ENCODE measurements at places on chromosomes 6 and 20.

DNA sequence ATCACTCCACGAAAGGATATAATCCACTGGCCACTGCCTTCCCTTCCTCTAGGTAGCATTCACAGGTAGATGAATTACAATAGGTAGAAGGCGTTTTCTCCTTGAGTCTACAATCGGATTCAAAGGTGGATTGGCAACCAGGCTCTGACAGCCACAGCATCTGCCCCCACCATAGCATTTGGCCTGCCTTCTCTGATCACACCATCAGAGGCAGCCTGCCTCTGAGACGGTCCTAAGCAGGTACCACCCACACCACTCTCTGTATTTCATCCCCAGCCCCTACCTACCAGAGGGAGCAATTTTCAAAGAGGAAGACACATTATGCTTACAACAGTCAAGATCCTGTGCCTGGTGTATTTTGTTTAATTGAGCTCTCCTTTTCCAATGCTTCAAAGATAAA lies 210.5 kb upstream of the SPTLC3 start:
- DNase-seq, result no peak

GRCh38 chr6:169529931-169530751 lies 171.7 kb downstream of the WDR27 start:
- no peak for DNase-seq

GRCh38 chr6:43885399-43886066 lies 115.5 kb downstream of the VEGFA start:
- no peak for DNase-seq

GRCh38 chr6:5150551-5151075 lies 65.5 kb downstream of the PPP1R3G start:
- DNase-seq, result no peak

GRCh38 chr20:34295284-34295683 lies 7.9 kb downstream of the AHCY start:
- no peak for DNase-seq

DNA sequence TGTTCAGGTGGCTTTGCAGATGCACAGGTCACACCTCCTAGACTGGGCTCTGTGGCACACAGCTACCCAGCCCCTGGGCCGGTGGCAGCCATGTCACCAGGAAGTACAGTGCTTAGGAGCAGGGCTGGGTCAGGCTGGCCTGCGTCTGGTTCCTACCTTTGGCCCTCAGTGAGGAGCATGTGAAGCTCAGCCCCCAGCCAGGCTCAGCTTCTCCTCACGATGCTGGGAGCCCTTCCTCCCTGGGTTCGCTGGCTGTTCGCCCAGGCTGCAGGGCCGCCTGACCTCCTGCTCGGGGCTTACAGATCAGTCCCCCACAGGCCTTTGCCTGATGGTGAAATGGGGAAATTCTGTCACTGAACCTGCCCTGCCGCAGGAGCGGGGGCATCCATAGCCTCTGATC lies 23.1 kb downstream of the SPATA2 start:
- no peak for DNase-seq

DNA sequence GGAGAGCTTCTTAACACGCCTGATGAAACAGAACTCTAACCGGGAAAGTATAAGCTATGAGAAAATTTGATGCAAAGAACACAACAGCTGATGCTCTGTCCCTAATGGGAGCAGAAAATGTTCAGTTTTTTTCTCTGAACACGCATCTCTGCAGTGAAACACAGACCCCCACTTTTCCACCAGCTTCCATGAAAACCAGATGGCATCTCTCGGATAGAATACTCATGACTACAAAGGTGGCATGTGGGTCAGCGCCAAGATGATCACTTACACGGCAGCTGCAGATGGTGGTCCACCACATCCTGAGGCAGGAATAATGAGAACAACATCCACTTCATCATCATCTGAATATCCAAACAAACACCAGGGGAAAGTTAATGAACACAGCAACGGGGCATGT lies 85.2 kb upstream of the CNR1 start:
- no peak for DNase-seq

DNA sequence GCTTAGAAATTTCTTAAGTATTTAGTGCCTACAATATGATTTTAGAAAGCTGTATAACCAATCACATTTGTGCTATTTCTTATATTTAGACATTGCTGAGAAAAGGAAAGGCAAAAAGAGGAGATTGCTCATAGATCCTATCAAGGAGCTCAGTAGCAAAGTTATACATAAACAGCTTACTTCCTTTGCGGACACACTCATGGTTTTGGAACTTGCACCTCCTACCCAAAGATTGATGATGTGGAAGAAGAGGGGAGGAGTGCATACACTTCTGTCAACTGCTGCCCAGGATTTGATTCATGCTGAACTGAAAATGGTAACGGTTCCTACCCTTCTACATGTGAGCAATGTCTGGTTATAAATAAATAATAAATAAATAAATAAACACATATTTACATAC lies 16.7 kb downstream of the RAD21L1 start:
- DNase-seq, result no peak

DNA sequence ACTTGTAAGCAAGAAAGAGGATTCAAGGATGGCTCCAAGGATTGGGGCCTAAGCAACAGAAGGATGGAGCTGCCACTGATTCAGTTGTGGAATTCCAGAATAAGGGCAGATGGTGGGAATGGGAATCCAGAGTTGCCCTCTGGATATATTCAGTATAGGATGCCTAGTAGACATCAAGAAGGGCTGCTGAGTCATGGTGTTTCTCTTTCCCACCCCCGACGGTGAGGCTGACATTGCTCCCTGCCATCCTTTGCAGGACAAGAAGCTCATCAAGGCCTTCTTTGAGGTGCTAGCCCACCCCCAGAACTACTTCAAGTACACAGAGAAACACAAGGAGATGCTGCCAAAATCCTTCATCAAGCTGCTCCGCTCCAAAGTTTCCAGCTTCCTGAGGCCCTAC lies 11.2 kb upstream of the ZNF76 start:
- no peak for DNase-seq

DNA sequence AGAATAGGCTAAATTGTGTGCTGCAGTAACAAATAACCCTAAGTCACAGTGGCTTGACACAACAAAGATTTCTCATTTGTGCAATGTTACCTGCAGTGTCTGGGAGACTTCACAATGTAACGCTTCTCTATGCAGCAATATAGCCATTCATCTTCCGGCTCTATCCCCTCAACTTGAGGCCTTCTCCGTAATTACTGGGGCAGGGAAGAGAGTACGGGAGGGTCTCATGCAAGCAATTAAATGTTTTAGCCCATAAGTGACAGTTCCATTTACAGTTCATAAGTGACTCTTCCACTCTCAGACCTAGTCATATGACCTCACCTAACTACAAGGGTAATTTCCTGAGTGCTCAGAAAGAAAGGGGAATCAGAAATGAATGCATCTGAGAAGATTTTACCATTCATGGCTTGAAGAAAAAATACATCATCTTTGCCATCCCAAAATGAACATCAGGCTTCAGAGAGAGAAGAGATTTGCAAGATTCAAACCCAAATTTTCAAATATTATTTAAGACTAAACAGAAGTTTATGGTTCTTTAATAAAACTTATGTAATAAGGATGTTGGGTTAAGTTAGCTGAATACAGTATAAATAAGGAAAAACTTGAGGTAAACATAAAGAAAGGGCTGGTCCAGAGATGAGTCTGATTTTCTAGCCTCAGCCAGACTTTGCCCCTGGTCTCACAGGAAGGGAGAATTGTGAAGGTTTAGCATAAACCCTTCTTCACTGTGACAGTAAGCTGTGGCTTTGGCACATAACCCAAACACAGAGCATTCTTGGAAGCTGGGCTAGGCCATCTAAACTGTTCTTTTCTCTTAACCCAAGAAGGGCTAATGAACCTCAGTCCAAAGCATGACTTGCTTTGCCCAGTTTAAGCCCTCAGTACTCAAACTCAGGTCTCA lies 13.3 kb downstream of the GPR6 start:
- DNase-seq, result no peak

DNA sequence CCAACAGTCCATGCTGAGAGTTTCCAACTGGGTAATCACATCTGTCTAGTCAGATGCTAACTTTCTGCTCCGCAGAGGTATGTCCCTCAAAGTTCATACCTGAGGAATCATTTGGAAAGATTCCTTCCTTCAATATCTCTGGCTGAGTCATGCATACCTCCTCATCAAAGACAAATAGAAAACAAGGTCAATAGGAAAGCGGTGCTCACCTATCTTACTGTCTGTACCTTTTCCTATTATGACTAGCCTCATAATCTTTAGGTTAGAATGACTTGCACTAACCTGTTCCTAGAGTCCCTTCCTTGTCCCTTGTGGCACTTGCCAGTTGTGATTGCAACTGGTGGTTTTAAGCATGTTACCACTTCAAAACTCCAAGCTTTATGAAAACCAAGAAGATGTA lies 78.2 kb upstream of the PTPRK start:
- DNase-seq, result no peak

DNA sequence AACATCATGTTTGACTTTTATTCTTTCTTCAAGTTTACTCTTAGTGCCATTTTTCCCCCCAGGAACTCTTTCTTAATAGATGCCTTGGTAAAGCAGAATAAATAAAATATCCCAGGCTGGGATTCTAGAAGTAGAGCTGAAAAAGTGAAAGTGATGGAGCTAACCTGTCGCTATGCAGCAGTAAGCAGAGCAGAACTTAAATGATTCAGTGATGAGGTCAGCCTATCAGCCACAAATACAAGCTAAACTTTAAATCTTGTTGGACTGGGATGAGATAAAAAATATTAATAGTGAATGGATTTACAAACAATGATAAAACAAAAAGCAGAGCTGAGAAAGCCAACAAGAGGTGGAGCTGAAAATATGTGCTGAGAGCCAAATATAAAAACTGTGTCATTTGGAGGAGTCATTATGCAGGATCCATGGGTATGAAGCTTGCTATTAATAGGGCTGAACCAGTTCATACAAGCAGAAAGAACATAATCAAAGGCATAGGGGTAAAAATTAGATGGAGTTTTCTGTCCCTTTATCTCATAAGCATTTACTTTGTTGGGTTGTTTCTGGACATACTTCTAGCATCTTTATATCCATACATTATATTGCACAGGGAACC lies 877.8 kb downstream of the EPHA7 start:
- DNase-seq, result no peak

GRCh38 chr20:58715801-58716475 lies 23.3 kb downstream of the NPEPL1 start:
- no peak for DNase-seq

- DNase-seq, result no peak
Observed at GRCh38 chr20:23920408-23921325, 41.1 kb upstream of the CST5 start.

DNA sequence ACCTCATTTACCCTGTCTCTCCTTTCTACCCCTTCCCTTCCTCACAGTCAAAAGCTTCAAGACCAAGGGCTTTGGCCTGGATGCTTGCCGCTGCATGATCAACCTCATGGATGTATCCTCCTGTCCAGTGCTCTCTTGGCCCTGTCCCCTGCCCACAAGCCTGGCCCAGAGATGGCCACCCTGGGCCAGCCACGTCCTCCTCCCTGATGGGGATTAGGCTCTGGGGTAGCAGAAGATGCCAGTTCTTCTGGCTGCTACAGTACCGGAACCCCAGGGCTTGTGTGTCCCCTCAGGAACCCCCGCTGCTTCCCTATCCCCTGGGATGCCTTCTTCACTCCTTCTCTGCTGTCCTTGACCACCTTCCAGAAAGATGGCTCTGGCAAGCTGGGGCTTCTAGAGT lies 22.3 kb downstream of the CAPN11 start:
- DNase-seq, result no peak

DNA sequence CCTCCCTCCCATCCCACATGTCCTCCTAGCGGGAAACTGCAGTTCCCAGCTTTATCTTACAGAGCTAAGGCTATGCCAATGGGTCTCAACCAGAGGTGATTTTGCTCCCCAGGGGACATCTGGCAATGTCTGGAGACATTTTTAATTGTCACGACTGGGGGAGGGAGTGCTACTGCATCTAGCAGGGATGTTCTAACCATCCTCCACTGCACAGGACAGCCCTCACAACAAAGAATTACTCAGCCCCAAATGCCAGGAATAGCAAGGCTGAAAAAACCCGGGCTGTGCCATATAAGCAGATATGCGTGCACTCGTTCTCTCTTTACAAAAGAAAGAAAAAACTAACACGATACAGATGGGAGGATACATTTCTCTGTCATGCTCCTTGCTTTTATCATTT lies 8.5 kb downstream of the MRPS18A start:
- no peak for DNase-seq

- DNase-seq, result no peak
Observed at GRCh38 chr20:2163312-2163711, 61.7 kb downstream of the STK35 start.

DNA sequence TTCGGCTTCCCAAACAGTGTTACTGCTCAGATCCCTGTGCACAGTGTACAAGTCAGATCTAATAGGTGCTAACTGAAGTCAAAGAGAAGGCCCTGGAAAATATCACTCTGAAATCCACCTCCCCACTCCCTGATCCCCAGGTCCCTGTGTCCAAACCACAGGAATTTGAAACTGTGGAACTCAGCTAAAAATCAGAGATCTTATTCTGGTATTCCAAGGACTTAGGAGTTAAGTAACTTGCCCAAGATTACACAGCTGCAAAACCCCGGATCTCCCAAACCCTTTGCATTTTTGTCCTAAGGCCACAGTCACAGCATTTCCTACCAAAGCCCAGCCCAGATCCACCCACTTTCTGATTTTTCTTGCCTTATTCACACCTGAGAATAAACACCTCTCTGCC lies 32.3 kb upstream of the SLC23A2 start:
- no peak for DNase-seq

GRCh38 chr6:129893640-129894039 lies 32.5 kb upstream of the TMEM244 start:
- no peak for DNase-seq

DNA sequence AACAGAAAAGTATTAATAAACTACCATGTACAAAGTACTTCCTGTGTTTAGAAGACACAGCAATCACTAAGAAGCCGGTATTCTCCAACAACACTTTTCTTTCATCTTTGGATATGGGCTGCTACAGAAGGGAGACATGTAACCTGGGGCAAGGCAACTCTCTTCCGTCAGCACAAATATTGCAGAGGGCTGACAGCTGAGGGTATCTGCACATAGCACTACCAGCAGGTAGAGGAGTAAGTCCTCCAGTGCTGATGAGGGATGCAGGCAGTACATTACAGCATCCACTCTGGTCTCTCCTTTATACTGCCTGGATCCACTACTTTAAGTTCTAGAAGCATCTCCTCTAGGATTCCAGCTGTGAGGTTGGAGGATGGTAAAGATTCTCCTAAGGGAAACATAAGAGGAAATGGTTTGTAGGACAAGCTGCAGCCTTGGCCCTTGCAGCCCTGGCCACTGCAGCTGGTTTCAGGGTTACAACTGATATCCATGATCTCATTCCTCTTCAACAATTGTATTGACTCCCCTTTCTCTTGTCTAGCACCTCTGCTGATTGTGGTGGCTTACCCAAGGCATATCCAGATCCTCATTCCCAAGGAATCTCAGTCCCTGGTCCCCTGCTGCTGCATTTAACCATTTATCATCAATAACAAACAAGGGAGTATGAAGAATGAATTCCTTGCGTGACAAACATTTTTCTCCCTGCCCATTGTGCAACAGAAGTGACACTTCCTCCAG lies 110.7 kb upstream of the ADGRF1 start:
- no peak for DNase-seq

DNA sequence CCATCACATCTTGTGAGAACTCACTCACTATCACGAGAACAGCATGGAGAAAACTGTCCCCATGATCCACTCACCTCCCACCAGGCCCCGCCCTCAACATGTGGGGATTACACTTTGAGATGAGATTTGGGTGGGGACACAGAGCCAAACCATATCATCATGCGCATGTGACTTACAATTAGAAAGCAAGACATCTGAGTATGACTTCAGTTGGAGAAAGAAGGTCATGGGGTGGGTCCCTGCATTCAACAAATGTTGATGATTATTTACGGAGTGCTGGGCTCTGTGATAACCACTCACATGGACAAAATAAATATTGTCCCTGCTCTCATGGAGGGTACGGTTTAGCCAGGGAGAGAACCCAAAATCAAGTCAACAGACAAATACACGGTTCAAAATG lies 37.9 kb downstream of the VSTM2L start:
- DNase-seq, result no peak

All from stimulated activated CD4-positive, alpha-beta T cell treated with anti-CD3 and anti-CD28 coated beads, Interleukin-15, amount 100 ng/mL, for 48 hours (primary cell).